ENCODE measurements at places on chromosomes 5 and 9. TPM values are rescaled to one million over a fixed set of nuclear protein-coding genes. Genes with fewer than 3 reads are reported as not detected.

GRCh38 chr9:114837923-114838322 is 32.1 kb upstream of the TNFSF15 start:
- H3K4me3 ChIP-seq: no peak overlapping the region
- no peak for DNase-seq
- peaks cover 17% of the 10 kb centered on the region for H3K36me3 ChIP-seq
- no peak overlapping the region for H3K27ac ChIP-seq
- no peaks in the 10 kb centered on the region for H3K27me3 ChIP-seq

JADE2 gene
- total RNA-seq: 70.2 TPM

GRCh38 chr9:7180247-7180646 is 422.5 kb downstream of the KDM4C start:
- peaks cover 23% of the 10 kb centered on the region for H3K4me1 ChIP-seq
- peaks cover 19% of the 10 kb centered on the region for H3K36me3 ChIP-seq
- no peak for DNase-seq
- H3K27me3 ChIP-seq: no peaks in the 10 kb centered on the region
- no peak overlapping the region for H3K27ac ChIP-seq

- no peak overlapping the region for H3K4me3 ChIP-seq
- H3K27me3 ChIP-seq: peaks cover 34% of the 10 kb centered on the region
- H3K27ac ChIP-seq: no peak overlapping the region
- no peaks in the 10 kb centered on the region for H3K4me1 ChIP-seq
- no peak for DNase-seq
Observed at GRCh38 chr5:58854441-58854840, 271.6 kb downstream of the RAB3C start.

- no peak overlapping the region for H3K4me3 ChIP-seq
- no peak for DNase-seq
- peaks cover 25% of the 10 kb centered on the region for H3K4me1 ChIP-seq
- H3K36me3 ChIP-seq: peaks cover 31% of the 10 kb centered on the region
- H3K27me3 ChIP-seq: no peaks in the 10 kb centered on the region
- H3K27ac ChIP-seq: no peak overlapping the region
Observed at GRCh38 chr5:80177236-80177635, 78.6 kb downstream of the SERINC5 start.

MIGA2 gene
- total RNA-seq: 43.8 TPM

DNA sequence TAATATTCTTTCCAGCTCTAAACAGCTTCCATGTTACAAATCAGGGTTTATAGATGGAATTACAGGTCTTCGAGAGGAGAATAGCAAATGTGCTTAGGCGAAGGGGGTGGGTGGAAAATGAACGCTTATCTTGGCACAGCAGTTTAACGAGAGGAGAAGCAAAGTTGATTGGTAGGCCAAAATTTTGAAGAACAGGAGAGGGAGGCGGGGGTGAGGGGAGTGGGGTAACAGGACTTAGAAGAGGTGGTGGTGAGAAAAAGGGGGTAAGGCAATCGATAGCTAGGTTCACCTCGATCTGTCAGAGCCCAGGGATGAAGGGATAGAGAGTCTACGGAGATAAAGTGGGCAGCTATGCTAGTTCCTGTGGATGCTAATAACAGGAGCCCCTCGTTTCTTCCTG is 764 bp downstream of the ANKRA2 start:
- DNase-seq: no peak
- peak overlapping the region; percentile 99 for H3K27ac ChIP-seq
- H3K4me1 ChIP-seq: peaks cover 32% of the 10 kb centered on the region
- H3K4me3 ChIP-seq: peak overlapping the region; percentile 95
- peaks cover 21% of the 10 kb centered on the region for H3K36me3 ChIP-seq

GRCh38 chr5:103452666-103453065 is 109.9 kb downstream of the NUDT12 start:
- peaks cover 3% of the 10 kb centered on the region for H3K27me3 ChIP-seq
- H3K4me1 ChIP-seq: no peaks in the 10 kb centered on the region
- no peak overlapping the region for H3K4me3 ChIP-seq
- no peak overlapping the region for H3K27ac ChIP-seq
- DNase-seq: no peak

- no peak for DNase-seq
- H3K4me1 ChIP-seq: no peaks in the 10 kb centered on the region
- no peak overlapping the region for H3K4me3 ChIP-seq
Observed at GRCh38 chr9:90112788-90113187, 508.0 kb downstream of the GADD45G start.

- no peak for DNase-seq
- peaks cover 6% of the 10 kb centered on the region for H3K27me3 ChIP-seq
- no peak overlapping the region for H3K4me3 ChIP-seq
Observed at GRCh38 chr5:156188016-156188415, 138.9 kb upstream of the SGCD start.

PARP8 gene
- total RNA-seq: 23.0 TPM

- peaks cover 40% of the 10 kb centered on the region for H3K36me3 ChIP-seq
- no peak overlapping the region for H3K27ac ChIP-seq
- H3K4me1 ChIP-seq: peaks cover 59% of the 10 kb centered on the region
Observed at GRCh38 chr9:98085058-98085457, 28.5 kb downstream of the NANS start.

TMEFF1 gene
- 0.13 TPM for total RNA-seq

JAKMIP2 gene
- 1.1 TPM for total RNA-seq

SLCO6A1 gene
- not detected for total RNA-seq

- peaks cover 19% of the 10 kb centered on the region for H3K27me3 ChIP-seq
- no peak for DNase-seq
- H3K27ac ChIP-seq: no peak overlapping the region
Observed at GRCh38 chr9:127144670-127145445, 22.4 kb upstream of the ANGPTL2 start.

DNA sequence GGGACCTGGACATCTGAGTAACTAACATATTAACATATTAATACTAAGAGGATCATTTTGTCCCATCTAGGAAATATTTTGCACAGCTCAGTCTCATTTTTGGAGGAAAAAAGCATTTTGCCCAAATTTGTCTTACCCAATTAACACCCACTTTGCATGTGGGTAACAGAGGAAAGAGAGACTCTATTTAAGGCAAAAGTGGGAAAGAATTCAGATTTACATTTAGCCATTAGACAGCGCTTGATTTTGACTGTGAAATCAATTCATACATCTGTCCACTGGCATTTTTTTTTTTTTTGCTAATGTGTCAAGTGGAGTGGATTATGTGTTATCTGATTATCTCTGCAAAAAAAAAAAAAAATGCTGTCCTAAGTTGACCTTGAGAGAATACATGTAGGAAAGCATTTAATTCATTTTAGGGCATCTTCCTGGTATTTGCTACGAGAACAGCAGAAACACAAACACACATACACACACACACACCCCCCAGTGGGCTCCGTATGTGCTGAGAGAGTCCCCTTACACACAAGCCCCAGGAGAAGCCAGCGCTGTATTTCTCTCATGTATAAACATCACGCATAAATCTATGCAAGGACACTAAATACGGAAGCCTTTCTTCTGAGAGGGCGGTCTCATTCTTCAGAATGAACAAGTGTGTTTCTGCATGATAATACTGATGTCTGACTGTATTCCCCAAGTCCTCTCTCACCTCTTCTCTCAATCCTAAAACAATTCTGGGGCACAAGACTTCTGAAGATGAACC is 202.0 kb upstream of the KLF9 start:
- peaks cover 3% of the 10 kb centered on the region for H3K27me3 ChIP-seq
- no peak for DNase-seq
- no peaks in the 10 kb centered on the region for H3K36me3 ChIP-seq
- H3K4me1 ChIP-seq: no peaks in the 10 kb centered on the region
- H3K4me3 ChIP-seq: no peak overlapping the region

DNA sequence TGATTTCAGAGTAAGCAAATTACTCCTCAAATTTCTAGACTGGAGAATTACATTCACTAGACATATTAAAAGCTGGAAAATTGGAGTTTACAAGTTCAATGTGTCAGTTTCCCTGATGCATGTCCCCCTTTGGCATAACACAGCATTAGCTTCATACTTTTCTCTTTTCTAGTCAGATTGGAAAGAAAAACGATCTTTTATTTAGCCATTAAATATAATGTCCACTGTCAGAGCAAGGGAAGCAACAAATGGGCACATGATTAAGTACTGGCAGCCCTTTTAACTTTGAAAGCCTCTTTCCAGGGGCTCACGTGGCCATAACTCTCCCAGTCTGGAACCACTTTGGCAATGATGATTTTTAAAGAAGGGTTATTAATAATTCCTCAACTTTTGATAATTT is 203.3 kb downstream of the KCNN2 start:
- H3K27ac ChIP-seq: no peak overlapping the region
- no peak for DNase-seq
- no peaks in the 10 kb centered on the region for H3K36me3 ChIP-seq
- H3K4me3 ChIP-seq: no peak overlapping the region
- H3K4me1 ChIP-seq: no peaks in the 10 kb centered on the region

BHMT2 gene
- total RNA-seq: not detected

DNA sequence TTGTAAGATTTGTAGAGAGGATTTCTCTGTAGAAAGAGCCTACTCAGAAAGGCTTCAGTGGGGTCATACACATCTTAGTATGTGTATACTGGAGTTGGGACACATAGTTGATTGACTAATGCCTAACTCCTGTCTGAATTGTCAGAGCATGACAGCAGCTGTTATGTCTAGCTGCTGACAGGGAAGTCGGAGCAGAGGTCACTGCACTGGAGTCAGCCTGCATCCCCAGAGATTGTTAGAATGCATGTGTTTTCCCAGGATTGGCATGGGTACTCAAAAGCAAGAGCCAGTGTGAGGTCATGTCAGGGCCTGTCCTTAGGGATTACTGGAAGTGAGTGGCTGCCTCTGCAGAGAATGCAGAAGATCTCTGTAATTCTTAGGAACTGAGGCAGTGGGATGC is 82.7 kb downstream of the ITGA1 start:
- no peak for DNase-seq
- H3K27me3 ChIP-seq: peaks cover 3% of the 10 kb centered on the region
- H3K4me3 ChIP-seq: no peak overlapping the region

- H3K27me3 ChIP-seq: peaks cover 13% of the 10 kb centered on the region
- no peak overlapping the region for H3K4me3 ChIP-seq
- H3K4me1 ChIP-seq: no peaks in the 10 kb centered on the region
- H3K27ac ChIP-seq: no peak overlapping the region
Observed at GRCh38 chr5:175788155-175788787, 83.1 kb upstream of the CPLX2 start.

LSM11 gene
- total RNA-seq: 9.0 TPM

CKMT2 gene
- not detected for total RNA-seq

- H3K4me1 ChIP-seq: no peaks in the 10 kb centered on the region
- H3K36me3 ChIP-seq: no peaks in the 10 kb centered on the region
- H3K4me3 ChIP-seq: no peak overlapping the region
- DNase-seq: no peak
Observed at GRCh38 chr9:106403081-106403480, 459.9 kb upstream of the ZNF462 start.

DNA sequence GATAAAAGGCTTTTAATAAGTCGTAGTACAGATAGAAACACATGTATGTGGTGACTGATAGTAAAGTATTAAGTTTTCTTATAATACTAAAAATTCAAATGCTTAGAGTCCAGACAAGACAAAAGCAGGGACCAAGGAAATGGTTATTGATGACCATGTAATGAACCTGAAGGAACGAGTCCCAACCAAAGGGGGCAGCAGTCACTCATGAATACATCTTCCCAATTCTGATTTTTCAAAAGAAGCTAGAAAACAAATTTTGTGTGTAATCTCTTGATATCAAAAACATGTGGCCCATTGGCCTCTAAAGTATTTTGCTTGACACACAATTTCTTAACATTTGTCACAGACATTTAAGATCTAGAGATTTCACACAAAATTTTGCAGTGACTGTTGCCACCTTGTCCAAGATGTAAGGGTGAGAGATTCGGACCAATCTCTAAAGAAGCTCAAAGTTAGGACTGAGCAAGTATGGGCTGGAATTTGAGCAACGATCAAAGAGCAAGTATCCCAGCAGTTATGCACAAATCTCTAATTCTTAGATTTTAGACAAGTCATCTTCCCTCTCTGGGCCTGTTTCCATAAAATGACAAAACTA is 66.8 kb downstream of the ARL15 start:
- H3K4me1 ChIP-seq: no peaks in the 10 kb centered on the region
- H3K4me3 ChIP-seq: no peak overlapping the region

NNT gene
- total RNA-seq: 43.6 TPM

- H3K27me3 ChIP-seq: peaks cover 25% of the 10 kb centered on the region
- no peak overlapping the region for H3K27ac ChIP-seq
- H3K36me3 ChIP-seq: no peaks in the 10 kb centered on the region
- no peak overlapping the region for H3K4me3 ChIP-seq
Observed at GRCh38 chr5:173981185-173981761, 7.7 kb upstream of the C5orf47 start.

DNA sequence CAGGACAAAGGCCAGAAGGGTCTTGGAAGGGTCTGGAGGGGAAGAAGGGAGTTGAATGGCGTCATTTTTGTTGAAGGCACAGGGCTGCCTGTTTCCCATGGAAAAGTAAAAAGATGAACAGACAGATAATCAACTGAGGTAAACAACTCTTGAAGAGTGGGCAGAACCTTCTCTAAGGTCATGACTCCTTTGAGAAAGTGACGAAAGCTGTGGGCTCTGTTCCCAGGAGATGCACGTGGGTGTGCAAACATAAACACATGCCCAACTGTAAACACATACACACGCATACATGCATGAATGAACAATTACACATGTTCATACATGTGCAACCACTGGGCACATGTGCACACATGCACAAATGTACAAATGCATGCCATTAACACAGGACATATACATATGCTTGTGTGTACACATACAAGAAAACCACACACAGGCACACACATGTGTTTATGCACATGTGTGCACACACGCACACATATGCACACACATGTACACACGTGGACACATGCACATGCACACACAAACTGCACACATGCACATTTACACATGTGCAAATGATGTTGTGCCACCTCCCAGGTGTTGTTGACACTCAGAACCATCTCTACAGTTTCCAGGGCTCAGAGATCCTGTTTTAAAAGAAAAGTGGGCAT is 143.3 kb downstream of the GADD45G start:
- H3K36me3 ChIP-seq: peaks cover 6% of the 10 kb centered on the region
- no peaks in the 10 kb centered on the region for H3K27me3 ChIP-seq
- H3K4me1 ChIP-seq: peaks cover 65% of the 10 kb centered on the region
- DNase-seq: no peak
- peak overlapping the region; percentile 38 for H3K4me3 ChIP-seq

DNA sequence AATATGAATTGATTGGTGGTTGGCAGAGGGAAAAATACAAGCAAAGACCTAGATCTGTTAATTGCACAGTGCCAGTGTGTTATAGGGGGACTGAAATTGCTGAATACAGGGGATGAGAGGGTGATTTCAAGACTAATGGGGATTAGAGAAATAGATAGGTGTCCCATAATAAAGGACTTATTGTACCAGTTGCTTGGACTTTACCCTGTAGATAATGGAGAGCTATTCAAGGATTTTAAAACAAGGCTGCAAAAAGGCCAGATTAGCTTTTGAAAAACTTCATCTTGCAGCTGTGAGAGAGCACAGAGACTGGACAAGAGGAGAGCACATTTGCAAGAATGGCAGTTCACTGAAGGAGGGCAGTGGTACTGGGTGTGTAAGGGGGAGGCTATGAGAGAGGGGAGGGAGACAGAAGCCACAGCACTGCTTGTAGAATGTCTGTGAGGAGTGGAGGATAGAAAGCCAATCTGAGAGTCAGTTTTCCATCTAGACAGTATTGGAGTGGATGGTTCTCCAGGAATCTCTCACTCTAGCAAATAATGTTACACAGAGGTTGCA is 28.8 kb upstream of the SCAMP1 start:
- H3K36me3 ChIP-seq: no peaks in the 10 kb centered on the region
- no peaks in the 10 kb centered on the region for H3K4me1 ChIP-seq
- no peak overlapping the region for H3K4me3 ChIP-seq
- peaks cover 8% of the 10 kb centered on the region for H3K27me3 ChIP-seq

GRCh38 chr9:87567001-87567400 is 69.3 kb downstream of the DAPK1 start:
- H3K4me1 ChIP-seq: no peaks in the 10 kb centered on the region
- H3K27me3 ChIP-seq: no peaks in the 10 kb centered on the region
- H3K4me3 ChIP-seq: no peak overlapping the region
- DNase-seq: no peak
